ENCODE measurements at places on chromosomes 5 and 9. TPM values are rescaled to one million over a fixed set of nuclear protein-coding genes. Genes with fewer than 3 reads are reported as not detected.

Gene HBEGF
- 7.9 TPM for polyA plus RNA-seq

Gene GTF2H2
- 42.2 TPM for polyA plus RNA-seq

Gene PFDN1
- 112 TPM for polyA plus RNA-seq

DNA sequence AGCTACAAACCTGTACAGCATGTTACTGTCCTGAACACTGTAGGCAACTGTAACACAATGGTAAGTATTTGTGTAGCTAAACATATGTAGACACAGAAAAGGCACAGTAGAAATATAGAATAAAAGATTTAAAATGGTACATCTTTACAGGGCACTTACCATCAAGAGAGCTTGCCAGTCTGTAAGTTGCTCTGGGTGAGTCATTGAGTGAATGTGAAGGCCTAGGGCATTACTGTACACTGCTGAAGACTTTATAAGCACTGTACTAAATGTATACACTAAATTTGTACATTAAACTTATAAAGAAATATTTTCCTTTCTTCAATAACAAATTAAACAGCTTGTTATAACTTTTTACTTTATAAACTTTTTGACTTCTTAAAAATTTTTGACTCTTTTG is 20.5 kb downstream of the ADRB2 start:
- DNase-seq, result no peak

DNA sequence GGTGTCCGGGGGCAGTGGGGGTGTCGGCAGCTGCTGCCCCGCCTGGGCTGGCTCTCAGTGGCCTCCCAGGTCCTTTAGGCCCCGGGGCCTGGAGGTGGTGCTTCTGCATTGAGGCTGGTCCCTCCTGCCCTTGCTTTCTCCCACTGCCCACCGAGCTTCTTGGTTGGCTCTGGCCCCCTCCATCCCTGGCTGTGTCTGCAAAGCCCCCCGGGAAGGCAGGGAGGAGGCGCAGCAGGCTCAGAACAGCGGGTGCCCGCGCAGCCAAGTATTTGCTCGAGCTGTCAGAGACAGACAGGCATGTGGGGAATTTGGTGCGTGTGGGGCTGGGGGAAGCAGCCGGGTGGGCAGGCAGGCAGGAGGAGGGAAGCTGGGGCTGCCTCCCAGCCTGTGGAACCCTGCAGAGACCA is 11.5 kb downstream of the CXXC5 start:
- no peak for DNase-seq

DNA sequence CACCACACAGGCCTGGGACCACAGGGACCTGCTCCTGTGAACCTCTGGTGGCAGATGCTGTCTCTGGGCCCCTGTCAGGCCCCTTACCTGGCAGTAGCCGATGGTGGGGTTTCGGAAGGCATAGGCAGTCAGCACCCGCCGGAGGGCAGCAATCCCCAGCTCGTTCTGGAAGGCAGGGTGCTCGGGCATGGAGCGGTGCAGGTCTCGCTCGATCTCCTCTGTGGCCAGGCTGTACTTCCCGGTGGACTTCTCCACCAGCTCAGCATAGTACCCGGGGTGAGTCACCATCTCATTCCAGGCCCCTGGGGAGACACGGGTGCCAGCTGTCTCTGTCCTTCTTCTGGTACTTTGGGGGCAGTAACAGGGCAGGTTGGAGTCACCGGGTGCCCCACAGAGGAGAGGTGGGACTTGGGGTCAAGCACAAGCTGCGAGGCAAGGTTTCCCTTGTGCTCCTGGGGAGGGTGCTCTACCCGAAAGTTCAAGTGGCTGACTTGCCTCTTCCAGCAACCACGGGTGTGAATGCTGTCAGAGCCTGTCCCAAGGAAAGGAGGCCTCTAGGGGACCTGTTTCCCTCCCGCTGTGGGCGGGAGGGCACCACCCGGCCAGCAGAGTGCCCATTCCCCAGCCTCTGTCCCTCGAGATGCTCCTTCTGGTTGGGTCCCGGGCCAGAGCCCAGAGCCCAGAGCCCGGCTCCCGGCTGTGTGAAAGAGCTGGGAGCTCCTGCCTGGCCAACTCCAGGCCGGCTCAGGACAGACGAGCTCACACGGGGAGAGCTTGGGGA is 19.8 kb upstream of the MRNIP start:
- DNase-seq, result no peak

- no peak for DNase-seq
Observed at GRCh38 chr5:170740551-170741205, 42.8 kb upstream of the GABRP start.

- no peak for DNase-seq
Observed at GRCh38 chr9:2027543-2028160, 12.5 kb downstream of the SMARCA2 start.

GRCh38 chr9:116483622-116484491 is 203.2 kb upstream of the TRIM32 start:
- DNase-seq, result no peak

Data from left kidney (tissue), 8 donors.